BJ (cell line): ENCODE measurements at places on chromosomes 7 and 10. TPM values are rescaled to one million over a fixed set of nuclear protein-coding genes. Genes with fewer than 3 reads are reported as not detected.
A peak's percentile ranks its signal among the peaks of the same experiment; 100 is the strongest.

Gene ADGRA1
- not detected in 2 replicates for polyA plus RNA-seq

Gene ADAM22
- polyA plus RNA-seq: 0.04 and 0.06 TPM in 2 replicates

Gene SPRN
- 1.8 and 3.0 TPM in 2 replicates for polyA plus RNA-seq

GRCh38 chr7:1380231-1380815, 78.9 kb downstream of the MICALL2 start:
- no peak for DNase-seq

DNA sequence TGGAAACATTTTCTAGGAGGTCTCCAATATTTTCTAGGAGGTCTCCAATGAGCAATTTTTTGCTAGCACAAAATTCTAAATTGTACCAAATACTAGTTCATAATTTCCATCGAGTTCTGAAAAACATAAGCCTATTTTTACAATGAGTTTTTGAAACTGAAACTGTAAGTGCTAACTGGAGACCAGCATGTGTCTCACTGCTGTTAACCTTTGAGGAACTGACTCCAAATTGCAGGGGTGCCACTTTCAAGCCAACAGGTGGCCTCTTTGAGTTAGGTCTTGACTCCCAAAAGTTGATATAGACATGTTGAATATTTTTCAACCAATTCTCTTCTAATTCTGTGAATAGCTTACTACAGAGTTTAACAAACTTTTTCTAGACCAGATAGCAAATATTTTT, 58.8 kb downstream of the CAV1 start:
- no peak for DNase-seq

Gene ASZ1
- not detected in 2 replicates for polyA plus RNA-seq

GRCh38 chr10:90919683-90920574, 958 bp downstream of the ANKRD1 start:
- DNase-seq: no peak

DNA sequence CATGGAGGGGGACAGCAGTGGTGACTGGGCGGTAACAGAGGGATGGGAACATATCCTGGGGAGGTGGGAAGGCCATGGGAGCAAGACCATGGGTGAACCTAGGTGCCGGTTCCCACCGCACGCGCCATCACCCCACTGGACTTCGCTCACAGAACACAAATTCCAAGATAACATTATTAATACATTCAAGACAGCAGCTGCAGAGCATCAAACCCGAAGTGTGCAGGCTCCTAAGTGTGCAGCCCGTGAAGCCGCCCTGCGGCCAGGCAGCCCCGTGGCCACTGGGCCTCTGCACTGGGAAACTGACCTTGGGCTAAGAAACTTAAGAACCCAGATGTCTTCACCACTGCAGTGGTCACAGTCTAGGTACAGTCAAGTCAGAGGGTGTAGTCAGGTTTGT, 42.8 kb upstream of the ZRANB1 start:
- DNase-seq: no peak

Gene HMX2
- polyA plus RNA-seq: not detected in 2 replicates

Gene ITPRID1
- not detected in 2 replicates for polyA plus RNA-seq

GRCh38 chr7:29945259-29945809, 44.3 kb downstream of the SCRN1 start:
- no peak for DNase-seq

Gene TMEM225B
- polyA plus RNA-seq: 1.2 and 1.3 TPM in 2 replicates

DNA sequence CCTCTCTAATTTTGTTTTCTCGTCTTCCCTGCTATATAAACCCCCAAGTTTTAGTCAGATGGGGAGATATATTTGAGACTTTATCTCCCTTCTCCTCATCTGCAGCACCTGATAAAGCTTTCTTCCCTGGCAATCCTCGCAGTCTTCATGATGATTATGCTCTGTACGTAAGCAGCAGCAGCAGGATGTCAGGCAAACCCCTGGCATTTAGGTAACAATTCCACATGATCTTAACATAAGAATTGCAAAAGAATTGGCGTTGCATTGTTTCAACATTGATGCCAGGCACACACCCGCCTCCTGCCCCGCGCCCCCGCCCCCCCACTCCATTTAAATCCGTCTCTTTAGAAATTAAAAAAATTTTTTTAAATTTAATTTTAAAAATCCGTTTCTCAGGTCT, 6.1 kb downstream of the PKD1L1 start:
- DNase-seq: no peak

- DNase-seq: no peak
Observed at GRCh38 chr10:62503872-62504271, 129.7 kb downstream of the ZNF365 start.

- DNase-seq: no peak
Observed at GRCh38 chr7:108066486-108066885, 63.5 kb upstream of the LAMB1 start.

GRCh38 chr10:12960334-12960898, 41.1 kb downstream of the CCDC3 start:
- no peak for DNase-seq

Gene MMS19
- polyA plus RNA-seq: 71.1 and 97.5 TPM in 2 replicates

Gene CUX1
- polyA plus RNA-seq: 23.9 and 36.5 TPM in 2 replicates

DNA sequence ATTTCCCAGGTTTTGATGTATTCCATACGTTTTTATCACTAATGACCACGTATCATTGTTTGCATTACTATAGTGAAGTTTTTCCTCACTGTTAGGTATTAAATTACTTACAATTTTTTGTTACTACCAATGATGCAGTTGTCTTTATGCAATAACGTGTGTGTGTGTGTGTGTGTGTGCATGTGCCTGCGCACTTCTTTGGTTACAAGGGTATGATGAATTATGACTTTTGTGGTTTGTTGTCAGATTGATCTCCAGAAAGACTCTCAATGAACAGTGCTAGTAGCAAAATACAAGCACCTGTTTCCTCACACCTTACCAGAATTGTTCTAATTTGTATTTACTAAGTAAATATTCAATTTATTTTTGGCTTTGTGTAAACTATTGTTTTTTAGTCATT, 51.5 kb downstream of the MCMBP start:
- no peak for DNase-seq

Gene PTF1A
- polyA plus RNA-seq: not detected in 2 replicates

Gene KCP
- 0.02 TPM in 1 of 2 replicates, not detected in the other for polyA plus RNA-seq

Gene MMRN2
- 1.9 and 2.7 TPM in 2 replicates for polyA plus RNA-seq

- no peak for DNase-seq
Observed at GRCh38 chr10:102718220-102718619, 3.8 kb downstream of the SFXN2 start.

DNA sequence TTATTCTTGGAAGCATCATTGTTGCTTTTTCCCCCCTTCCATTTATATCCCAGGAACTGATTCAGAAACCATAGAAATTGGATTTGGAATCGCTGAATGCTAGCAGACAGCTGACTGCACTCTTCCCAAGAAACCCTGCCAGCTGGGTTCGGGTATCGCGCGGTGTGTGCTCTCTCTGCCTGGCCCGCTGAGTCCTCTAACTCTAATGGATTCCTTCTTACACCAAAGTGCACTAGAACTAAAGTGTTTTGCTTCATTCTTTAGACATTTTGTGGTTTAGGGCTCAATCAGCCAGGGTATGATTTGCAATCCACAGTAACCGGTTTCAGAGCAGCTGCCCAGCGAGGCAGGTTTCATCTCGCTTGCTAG, 92.2 kb downstream of the EGFR start:
- peak; percentile 64 for DNase-seq

- DNase-seq: no peak
Observed at GRCh38 chr7:37635346-37635745, 48.2 kb upstream of the GPR141 start.

GRCh38 chr7:30738026-30738915, 13.7 kb upstream of the INMT start:
- no peak for DNase-seq

DNA sequence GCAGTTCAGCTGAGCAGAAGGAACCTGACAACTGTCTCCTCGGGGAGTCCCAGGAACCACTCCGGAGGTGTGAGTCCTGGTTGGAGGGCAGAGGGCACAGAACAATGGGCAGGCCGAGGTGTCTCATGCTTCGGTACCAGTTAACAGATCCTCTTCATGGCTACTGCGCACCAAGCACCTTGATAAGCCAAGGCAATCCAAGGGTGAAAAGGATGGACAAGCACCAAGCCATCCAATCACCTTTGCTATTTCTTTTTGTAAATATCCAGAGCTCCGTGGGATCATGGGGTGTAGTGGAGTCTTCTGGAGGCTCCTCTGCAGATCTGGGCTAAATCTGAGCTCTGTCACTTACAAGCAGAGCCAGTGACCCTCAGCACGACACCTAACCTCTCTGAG, 233.5 kb downstream of the WDR11 start:
- DNase-seq: no peak

DNA sequence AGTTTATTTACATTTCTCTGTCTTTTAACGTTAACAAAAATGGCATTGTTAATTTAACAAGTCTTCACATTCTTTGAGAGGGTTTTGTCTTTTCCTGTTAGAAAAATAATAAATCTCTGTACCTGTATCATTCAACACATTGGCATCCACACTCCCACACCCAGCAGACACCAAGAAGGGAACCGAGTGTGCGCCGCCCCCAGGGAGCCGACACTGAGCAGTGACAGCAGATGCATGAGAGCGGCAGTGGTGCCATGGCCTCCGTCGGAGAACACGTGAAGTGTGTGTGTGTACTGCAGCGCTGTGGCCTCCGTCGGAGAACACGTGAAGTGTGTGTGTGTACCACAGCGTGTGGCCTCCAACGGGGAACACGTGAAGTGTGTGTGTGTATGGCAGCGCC, 63.3 kb downstream of the DYNC2I1 start:
- DNase-seq: no peak

- DNase-seq: no peak
Observed at GRCh38 chr10:79293841-79294581, 53.3 kb upstream of the PPIF start.

- no peak for DNase-seq
Observed at GRCh38 chr7:188727-189500, 3.5 kb upstream of the FAM20C start.

Gene FRAT2
- polyA plus RNA-seq: 1.8 and 2.9 TPM in 2 replicates

DNA sequence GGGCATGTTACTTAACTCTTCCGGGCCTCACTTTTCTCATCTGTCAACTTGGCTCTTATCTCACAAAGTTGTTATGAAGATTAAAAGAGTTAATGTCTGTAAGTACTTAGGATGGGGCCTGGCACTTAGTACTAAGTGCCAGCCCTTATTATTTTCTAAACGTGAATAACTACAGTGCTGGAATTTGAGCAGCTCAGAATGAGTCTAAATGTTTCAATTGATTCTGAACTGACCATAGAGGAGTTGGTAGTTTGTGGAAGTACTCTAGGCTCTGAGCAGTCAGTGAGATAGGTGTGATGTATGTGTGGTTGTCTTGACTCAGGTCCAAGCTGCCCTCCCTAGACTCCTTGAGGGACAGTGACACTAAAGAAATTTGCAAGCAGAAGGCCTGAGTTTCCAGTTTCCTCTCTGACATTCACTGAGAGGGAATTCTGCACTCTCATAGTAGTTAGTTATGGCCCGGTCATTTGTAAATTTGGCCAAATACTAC, 18.5 kb upstream of the JAZF1 start:
- no peak for DNase-seq

Gene ARHGEF5
- 7.4 and 8.9 TPM in 2 replicates for polyA plus RNA-seq

Gene PHKG1
- 0.16 and 0.39 TPM in 2 replicates for polyA plus RNA-seq

Gene ZNRF2
- 1.6 and 2.8 TPM in 2 replicates for polyA plus RNA-seq

DNA sequence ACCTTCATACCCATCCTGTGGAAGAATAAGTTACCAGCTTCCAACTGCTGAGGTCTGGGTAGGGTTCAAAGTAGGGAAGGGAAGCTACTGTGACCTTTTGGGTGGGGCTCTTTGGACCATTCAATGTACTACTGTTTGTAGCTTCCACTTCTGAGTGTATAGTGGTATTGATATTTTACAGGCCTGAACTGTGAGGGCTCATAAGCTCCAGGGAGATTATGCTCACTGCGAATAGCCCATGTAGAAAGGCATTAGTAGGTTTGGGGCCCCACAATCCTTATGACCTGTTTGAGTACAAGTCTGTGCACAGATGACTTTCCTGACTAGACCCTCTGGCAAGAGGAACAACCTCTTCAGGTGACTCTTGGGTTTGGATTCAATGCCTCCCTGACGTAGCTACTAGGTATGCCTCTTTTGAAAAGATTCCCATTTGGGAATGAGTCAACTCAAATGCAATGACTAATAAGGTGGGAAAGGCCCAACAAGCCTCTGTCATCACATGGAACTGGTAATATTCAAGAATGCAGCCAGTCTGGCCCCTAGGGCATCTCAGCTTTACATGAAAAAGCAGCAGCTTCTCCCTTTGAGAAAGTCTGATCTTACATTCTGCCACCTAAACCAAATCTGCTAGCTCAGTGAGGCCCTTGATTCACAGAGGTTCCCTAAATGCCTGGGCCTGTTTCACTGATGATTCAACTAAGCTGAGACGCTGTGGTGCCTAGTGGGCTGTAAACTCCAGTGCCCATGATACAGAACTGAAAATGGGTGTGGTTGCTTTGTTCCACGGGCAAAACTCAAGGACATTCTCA, 79.8 kb downstream of the ABI1 start:
- peak; percentile 84 for DNase-seq

Gene PIK3AP1
- polyA plus RNA-seq: 0.04 and 0.06 TPM in 2 replicates

DNA sequence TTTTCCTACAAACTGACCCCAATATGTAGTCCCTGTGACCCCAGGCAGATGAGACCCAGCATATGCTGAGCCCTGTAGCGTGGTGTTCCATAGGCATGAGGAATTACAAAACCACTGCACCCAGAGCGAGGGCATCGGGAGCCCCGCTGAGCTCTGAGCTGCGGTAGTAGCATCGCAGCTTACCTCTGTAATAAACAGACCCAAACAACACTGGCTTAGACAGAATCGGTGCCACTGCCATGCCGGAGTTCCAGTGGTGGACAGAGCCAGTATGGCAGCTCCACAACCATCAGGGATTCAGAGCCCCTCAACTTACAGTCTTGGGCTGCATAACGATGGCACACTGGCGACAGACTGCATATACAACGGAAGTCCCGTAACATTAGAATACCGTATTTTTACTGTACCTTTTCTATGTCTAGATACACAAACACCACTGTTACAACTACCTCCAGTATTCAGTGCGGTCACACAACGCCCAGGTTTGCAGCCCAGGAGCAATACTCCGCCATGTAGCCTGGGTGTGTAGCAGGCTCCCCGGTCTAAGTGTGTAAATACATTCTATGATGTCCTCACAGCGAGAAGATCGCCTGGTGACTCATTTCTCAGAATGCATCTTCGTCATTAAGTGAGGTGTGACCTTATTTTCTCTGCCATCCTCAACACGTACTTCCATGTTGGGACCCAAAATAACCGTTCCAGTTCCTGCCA, 68.8 kb downstream of the PROSER2 start:
- DNase-seq: no peak

GRCh38 chr10:22657024-22657423, 57.4 kb downstream of the PIP4K2A start:
- no peak for DNase-seq

DNA sequence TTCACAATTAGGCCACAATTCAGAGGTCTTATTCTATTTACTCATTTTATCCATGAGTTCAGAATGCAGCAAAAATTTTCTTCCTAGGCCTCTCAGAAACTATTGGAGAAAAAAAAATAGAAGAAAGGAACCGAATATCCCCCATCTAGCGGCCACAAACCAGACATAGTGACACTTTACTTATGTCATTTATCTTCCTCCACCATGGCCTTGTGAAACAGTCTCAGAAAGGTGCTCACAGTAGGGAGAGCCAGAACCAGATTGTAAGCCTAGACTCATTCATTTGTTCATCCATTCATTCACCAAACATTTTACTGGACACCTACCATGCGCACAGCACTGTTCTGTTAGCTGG, 16.0 kb downstream of the CREB3L2 start:
- no peak for DNase-seq

Gene FAM25C
- not detected in 2 replicates for polyA plus RNA-seq
